ENCODE measurements at places on chromosomes 4 and X.

DNA sequence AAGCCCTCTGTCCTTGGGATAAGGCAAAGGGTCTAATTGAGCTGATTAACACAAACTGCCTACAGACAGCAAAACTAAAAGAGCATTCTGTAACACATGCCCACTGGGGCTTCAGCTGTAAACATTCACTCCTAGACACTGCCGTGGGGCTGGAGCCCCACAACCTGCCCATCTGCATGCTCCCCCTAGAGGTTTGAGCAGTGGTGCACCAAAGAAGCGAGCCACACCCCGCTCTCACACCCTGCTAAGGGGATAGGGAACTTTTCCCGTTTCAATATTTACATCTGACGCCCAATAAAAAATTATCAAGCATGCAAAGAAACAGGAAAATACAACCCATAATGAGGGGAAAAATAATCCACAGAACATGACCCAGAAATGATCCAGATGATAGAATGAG lies 46.9 kb upstream of the HSD17B10 start:
- DNase-seq: no peak

- no peak for DNase-seq
Observed at GRCh38 chr4:47084111-47084510, 52.7 kb downstream of the GABRB1 start.

DNA sequence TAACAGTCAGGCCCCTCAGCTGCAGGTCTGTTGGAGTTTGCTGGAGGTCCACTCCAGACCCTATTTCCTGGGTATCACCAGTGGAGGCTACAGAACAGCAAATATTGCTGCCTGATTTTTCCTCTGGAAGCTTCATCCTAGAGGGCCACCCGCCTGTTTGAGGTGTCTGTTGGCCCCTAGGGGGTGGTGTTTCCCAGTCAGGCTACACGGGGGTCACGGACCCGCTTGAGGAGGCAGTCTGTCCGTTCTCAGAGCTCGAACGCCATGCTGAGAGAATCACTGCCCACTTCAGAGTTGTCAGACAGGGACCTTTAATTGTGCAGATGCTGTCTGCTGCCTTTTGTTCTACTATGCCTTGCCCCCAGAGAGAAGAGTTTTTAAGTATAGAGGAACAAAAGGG lies 160.8 kb downstream of the DKK2 start:
- no peak for DNase-seq

DNA sequence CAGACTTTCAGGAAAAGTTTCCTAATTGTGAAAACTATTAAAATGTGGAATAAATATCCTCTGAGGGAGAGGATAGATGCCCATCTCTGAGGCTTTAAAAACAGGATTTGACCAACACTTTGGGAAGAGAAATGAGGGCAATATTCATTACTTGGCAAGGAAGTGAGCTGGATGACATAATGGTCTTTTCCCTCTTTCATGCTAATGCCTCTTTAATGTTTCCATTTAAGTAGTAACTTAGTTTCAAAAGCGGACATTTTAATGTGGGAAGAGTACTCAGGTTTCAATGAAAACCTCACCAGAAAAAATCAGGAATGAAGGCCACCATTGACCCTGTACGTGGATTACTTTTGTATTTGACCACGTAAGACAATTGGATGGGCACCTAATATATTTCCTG lies 503.3 kb downstream of the ANKRD50 start:
- no peak for DNase-seq

DNA sequence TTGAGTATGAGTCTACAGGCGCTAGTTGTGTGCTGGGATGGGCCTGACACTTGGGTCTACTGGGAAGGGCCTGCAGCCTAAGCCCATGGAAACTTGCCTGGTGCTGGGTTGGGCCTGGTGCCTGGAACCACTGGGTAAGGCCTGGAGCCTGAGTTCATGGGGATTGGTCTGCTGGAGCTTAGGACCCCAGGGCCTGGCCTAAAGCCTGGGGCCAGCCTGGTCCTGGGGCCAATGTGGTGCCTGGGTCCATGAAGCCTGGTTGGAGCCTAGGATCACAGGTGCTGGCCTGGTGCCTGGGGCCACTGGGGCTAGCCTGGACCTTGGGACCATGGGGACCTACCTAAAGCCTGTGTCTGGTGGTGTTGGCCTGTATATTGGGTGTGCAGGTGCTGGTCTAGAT lies 270.3 kb upstream of the GRIA3 start:
- no peak for DNase-seq

- DNase-seq: no peak
Observed at GRCh38 chr4:101501421-101501820, 154.1 kb upstream of the PPP3CA start.

DNA sequence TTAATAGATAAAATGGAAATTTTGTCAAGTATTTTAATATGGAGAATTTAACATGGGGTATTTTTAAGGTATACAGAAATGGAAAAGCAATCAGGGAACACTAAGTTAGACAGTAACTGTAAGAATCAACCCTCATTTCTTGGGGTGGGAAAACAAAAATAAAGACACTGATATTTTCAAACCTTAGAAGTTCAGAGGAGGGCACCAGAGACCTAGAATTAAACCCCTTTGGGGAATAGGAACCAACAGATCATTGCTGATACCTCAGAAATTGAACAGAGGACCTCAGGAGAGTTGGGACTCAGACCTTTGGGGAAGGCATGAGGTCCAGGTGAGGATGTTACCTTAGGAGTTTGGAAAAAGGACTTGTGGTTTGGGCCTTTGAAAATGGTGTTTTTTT lies 435.6 kb downstream of the TMA16 start:
- no peak for DNase-seq

DNA sequence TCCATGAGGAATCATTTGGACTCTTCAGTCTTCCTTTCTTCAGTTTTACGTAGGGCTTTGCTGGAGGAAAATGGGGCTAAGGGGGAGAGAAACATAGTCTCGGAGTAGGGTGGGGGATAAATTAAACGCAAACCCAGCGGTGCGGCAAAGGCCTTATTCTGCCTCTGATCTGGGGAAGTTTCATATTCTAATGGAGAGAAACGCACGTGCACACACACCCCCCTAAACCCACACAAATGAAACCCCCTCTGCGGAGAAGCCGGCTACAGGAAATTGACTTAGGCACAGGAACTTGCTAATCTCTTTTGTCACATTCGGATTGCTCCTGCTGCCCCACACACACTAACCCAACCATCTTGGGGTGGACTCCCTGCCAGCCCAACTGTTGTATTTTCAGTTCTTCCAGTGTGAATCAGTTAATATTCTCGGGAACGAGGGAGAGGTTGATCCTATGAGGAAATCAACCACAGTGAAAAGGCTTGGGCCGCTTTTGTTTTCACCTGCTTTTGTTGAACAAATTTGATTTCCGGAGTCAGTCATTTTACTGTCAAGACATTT lies at the start of gene RHOH:
Gene RHOH (plus strand): TSS at position 308 of the 558 bp plus-strand sequence. CDS start 46,356 bp downstream, outside the sequence.
- DNase-seq: peak; percentile 88

GRCh38 chr4:177489471-177490246 lies 47.4 kb upstream of the AGA start:
- no peak for DNase-seq

DNA sequence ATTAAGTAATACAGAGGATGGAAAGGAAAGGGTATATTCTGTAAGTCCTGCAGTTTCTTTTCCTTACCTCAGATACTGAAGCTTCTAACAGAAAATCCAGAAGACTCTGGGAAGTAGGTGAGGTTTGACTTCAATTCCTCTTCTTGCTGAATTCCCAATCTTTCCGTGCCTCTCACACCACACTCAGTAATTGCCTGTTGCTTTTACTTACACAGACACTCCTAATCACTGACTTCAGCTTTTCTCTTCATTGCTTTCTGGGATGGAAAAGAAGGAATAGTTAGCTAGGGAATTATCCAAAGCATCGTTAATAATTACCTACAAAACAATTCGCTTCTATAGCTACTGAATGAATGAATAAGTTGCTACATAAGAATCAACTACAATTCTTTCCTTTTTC lies 163.6 kb downstream of the FBXO8 start:
- DNase-seq: no peak

- no peak for DNase-seq
Observed at GRCh38 chr4:119237642-119238041, 25.1 kb downstream of the USP53 start.

DNA sequence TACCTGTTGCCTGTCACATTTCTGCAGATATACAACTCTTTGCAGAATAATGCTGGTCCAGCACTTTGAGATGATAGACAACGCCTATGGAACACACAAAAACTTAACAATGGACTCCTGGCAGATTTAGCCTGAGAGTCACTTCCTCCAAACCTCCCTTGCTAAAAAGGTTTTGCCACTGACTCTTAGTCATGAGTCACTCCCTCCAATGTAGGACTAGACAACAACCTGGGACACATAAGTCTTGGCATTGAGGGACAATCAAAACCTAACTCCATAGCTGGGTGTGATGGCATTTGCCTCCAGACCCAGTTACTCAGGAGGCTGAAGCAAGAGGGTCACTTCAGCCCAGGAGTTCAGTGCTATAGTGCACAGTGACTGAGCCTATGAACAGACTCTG lies 22.0 kb upstream of the EIF4E start:
- DNase-seq: no peak

DNA sequence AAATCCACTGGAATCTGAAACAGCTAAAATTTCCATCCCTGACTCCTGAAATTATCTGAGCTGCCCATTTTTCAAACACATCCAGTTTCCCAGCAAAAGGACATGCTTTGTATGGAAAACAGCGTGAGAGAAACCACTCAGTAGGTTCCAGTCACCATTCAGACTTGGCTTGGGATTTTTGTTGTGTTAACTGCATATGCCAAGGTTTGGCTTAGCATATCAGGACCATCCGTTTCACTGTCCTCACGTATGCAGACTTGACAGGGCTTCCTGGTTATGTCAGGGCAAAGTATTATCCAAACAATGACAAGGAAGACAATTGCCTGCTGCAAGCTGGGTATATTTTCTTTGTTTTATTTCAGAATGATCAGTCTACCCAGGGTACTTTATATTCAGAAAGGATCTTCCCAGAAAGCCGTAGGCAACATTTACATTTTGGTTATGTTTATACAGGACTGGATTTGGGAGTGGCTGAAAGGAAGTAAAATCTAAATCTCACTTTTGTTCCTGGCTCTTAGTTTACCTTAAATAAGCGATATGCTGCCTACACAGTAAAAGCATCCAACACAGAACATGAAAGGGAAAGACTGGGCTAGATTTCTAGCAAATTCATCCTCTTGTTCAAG lies 41.3 kb upstream of the CCKAR start:
- DNase-seq: no peak

DNA sequence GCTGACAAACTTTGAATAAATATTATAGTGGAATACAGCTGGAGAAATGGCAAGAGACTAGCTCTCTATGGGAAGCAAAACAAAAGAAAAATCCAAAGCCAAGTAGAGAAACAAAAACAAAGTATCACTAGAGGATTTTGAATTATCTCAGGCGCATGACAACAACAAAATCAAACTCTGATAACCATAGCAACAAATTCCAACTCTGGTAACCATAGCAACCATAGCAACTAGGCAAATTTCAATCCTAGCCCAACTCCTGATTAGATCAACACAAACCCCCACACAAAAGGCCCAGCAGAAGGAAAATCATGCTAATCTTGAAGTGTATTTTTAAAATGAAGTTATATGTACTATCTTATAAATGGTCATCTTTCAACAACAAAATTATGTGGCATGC lies 98.4 kb upstream of the MAGEE2 start:
- no peak for DNase-seq

GRCh38 chr4:101348995-101349800 lies 1.9 kb upstream of the PPP3CA start:
- no peak for DNase-seq

GRCh38 chr4:158814636-158815330 lies 46.0 kb downstream of the FNIP2 start:
- no peak for DNase-seq

DNA sequence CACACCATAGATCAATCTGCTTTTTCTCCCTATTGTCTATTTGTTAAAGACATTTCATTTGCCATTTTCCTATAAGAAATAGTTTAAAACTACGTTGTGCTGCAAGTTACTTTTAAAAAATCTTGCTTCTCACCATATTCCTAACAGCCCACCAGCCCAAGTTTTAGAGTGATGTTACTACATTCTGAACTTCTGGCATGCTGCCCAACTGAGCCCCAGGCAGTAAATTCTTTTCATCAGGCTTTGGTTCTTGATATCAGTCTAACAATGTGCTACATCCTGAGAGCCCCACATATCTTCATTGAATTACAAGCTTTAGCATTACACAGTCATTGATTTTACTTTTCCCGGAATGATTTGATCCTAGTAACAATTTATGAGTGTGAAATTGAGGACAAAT lies 283.8 kb upstream of the IL1RAPL1 start:
- DNase-seq: no peak

GRCh38 chr4:6625256-6625655 lies 15.2 kb upstream of the MRFAP1 start:
- DNase-seq: no peak

DNA sequence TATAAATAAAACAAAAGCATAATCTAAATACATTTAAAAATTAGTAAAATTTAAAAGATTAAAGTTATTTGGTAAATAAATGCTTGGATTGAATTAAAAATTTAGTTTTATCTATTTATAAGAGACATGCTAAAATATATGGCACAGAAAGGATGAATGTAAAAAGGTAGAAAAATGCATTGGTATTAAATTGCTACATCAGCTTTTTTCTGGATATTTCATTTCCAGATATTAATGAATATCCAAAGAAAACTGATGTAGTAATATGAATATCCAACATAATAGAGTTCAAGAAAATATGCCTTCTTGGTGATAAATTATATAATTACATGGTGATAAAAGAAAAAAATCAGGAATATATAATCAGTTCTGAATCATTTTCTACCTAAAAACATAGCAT lies 1743.9 kb downstream of the RPA4 start:
- no peak for DNase-seq

DNA sequence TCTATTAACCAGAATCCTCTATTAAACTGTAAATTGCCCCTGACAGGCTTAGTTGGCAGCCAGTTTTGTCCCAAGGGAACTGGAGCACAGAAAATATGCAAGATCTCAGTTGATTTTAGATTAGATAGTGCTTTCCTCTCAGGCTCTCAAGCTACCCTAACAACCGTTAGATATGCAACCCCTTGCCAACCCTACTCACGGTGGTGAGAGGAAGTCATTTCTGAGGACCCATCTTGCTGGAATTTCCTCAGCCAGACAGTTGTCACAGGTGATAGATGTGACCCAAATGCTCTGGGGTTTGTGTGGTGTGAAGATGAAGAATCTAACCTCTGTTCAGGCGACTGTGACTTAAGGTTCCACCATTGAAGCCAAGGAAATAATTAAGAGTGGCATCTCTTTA lies 447.1 kb downstream of the MID1IP1 start:
- no peak for DNase-seq

GRCh38 chr4:20724915-20725314 lies 24.7 kb downstream of the PACRGL start:
- DNase-seq: no peak

GRCh38 chr4:189385098-189385497 lies 555.6 kb upstream of the FRG1 start:
- DNase-seq: no peak

GRCh38 chr4:244471-244870 lies 60.8 kb downstream of the ZNF732 start:
- peak; percentile 2 for DNase-seq

DNA sequence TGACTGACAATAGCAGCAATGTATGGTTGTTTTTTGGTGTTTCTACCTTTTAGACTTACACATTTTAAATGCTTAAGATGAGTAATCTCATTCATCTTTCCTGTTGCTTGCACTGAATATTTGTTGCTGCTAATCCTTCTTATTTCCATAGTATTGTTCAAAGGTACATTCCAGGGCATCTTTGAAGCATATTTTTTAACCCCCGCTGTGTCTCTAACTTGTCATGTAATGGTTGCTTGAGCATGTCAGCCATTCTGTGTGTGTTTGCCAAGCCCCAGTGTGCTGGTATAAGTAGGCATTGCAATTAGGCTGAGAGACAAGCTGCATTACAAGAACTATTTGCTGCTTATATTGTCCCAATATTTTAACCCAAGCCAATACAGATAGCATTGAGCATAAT lies 87.9 kb downstream of the IL1RAPL1 start:
- no peak for DNase-seq
